ENCODE measurements at places on chromosomes 7 and 10. TPM values are rescaled to one million over a fixed set of nuclear protein-coding genes. Genes with fewer than 3 reads are reported as not detected.

- no peak for DNase-seq
These were observed 2.9 kb upstream of the MTPN start for GRCh38 chr7:135980012-135980551.

DNA sequence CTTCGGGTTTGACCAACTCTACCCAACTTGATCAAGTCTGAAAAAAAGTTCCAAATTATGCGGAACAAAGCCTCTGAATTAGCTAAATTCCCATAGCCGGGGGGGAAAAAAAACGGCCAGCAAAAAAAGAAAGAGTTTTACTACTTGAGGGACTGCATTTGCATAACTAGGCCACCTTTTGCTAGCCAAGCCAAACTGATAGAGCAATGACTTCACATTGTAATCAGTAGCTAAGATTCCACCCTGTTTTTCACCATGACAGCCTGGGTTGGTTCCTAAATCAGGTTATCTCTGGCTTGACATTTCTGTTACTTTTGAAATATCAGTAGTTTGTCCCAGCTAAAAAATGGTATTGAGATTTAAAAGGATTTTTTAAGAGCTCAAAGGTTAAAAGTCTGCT is 31.4 kb upstream of the CREB3L2 start:
- no peak for DNase-seq

DNA sequence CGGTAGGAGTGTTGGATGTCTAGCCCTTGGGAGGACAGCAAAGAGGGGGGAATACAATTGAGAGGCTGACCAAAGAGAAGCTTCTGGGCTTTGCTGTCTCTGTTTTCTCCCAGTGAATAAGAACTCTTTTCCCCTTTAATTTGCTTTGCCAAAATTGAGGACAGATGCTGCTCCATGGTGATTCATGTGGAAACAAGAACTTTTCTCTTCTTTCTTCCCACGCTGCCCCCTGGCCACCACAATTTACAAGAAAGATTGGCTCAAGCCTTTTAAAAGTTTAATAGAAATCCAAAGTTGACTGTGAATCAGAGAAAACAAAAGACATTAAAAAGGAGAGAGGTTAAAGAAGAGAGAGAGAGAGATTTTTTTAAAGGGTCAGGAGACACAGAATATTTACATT is 49.0 kb downstream of the PRR15 start:
- no peak for DNase-seq

DNA sequence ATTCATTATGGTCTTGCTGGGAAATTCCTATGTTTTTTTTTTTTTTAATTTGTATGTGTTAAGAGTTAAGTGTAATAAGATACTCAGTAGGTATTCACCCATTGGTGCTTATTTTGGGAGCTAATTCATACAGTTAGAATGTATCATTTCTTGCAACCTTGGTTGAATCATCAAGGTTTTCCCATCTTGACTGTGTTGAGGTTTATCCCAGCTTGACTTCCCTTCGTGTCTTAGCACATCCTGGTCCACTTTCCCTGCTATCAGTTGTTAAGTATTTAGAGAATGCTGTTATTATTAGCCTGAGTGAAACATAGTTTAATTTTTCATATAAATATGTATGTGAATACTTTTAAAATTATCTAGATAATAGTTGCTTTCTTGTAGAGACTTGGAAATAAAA is 20.8 kb downstream of the RALA start:
- no peak for DNase-seq

GRCh38 chr10:27622596-27622995 is 118.5 kb downstream of the RAB18 start:
- no peak for DNase-seq

DNA sequence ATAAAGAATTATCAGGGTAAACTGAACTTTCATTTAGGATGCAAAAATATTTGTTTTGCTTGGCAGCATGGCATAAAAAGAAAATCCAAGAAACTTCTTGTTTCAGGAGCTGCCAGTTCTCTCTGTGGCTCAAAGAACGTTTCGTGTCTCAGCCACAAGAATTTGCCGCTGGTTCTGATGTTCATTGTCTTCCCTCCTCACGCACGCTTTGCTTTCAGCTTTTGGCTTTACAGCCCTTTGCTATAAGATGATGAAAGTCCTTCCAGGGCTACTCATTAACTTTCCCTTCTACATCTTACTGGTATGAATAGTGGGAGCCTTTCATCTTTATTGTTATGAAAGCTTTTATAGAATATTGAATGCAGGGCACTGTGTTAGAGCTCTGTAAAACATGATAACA is 124.7 kb downstream of the BICC1 start:
- no peak for DNase-seq

GRCh38 chr10:67098461-67098860 is 172.6 kb downstream of the LRRTM3 start:
- no peak for DNase-seq

GRCh38 chr10:84599254-84599653 is 270.9 kb downstream of the CCSER2 start:
- DNase-seq = no peak

DNA sequence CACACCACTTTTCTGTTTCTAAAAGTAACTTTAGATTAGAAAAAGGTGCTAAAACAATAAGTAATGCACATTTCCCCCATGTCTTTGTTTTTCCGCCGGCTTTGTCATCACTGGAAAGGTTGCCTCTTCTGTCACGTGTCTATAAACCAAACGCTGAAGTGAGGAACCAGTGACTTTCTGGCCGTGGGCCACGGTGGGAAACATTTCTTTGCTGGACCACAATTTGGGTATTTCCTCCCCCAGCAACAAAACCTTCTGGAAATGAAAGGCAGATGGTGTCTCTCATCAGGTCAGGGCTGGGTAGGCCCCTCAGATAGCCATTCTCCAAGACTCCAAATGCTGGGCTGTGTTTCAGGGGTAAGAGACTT is 174.5 kb downstream of the SH3PXD2A start:
- DNase-seq = no peak

DNA sequence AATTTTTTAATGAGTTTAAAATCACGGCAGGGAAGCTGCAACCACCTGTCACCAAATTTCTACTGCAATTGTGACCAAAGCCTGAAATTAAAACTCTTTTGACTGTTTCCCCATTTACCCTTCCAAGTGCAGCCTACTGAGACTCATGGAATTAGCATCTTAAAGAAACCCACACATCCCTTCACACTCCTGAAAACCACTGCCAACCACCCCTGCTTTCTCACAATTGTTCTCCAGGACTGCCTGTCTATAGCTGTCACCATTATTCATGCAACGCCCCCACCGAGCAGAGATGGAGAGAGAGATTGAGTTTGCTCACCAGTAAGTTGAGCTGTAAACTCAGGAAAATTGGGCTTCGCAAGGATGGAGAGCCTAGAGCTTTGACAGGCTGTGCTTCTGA is 383.8 kb upstream of the SORCS1 start:
- no peak for DNase-seq

DNA sequence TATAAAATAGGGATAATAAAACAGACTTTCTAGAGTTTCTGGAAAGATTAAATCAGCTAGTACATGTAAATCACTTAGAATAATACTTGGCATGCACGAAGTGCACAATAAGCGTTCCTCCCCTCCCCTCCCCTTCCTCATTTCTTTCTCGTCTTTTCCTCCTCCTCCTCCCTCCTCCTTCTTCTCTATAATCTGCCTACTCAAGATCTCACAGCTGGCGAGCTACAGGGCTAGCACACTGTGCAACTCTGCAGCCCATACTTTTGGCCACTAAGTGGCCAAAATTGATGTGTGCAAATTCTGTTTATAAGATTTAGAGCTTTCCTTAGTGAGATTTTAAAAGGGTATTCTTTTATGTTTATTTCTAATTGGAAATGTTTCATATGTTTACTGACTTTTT is 565.3 kb downstream of the PHTF2 start:
- no peak for DNase-seq

DNA sequence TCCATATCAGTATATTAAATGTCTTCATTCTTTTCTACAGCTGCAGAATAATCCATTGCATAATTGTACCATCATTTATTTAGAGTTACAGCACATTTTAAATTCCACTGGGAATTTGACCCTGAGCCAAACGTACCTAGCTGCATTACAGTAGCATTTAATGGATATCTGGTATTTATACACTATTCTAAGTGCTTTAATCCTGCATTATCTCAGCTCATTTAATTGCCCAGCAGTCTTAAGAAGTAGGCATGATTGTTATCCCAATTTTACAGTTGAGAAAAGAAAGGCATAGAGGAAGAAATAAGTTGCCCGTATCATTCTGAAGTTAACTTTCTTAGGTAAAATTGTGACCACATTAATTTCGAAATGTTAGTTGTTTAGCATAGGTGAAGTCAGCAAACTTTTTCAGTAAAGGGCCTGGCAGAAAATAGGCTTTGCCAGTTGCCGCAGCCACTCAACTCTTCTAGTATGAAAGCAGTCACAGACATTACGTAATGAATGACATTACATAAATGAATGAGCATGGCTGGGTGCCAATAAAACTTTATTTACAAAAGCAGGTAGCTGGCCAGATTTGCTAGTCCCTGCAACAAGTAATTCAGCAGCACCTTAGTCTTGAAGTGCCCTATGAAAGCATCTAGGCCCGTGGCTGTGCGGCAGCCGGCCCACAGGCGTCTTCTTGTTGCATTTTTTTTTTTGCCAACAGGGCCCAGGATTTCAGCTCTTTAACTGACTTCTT is 30.0 kb downstream of the GUSB start:
- DNase-seq = no peak

DNA sequence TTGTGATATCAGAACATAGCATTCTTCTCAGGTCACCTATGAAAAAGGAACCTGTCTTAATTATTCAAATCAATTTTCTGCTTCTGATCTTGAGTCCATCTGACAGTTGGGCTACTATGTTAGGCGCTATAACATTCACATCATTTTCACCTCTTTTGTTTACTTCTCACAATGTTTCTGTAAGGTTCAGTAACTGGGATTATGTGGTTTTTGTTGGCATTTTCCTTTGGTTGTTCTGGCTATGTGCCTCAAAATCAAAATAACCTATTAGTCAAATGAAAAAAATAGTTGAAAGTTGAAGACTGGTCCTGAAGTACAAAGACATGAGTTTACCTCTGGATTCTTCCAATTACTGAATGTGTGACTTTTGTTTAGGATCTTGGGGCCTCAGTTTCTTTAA is 221.3 kb upstream of the SMIM30 start:
- no peak for DNase-seq

DNA sequence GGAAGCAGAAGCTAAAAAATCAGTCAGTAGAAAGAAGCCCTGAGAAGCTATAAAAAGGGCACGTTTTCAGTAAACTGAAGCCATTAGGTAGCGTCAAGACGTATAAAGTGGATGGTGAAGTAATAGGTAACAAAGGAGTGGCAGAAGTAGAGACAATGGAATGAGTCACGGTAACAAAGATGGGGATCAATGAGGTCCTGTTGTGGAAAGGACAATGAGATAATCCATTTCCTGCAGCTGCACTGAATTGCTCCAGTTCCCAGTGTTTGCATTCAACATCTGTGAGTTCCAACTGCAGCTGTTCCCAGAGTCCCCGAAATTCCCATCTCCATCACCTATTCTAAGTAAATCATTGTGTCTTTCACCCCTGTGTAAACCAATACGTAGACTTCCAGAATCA is 4.8 kb upstream of the HYCC1 start:
- no peak for DNase-seq

GRCh38 chr10:61098966-61099365 is 155.0 kb upstream of the RHOBTB1 start:
- DNase-seq = no peak

GRCh38 chr10:44651834-44652233 is 259.3 kb upstream of the TMEM72 start:
- DNase-seq = no peak

Gene PTF1A
- total RNA-seq = not detected

Gene AASS
- total RNA-seq = 3.5 TPM

Gene VWDE
- total RNA-seq = 0.43 TPM

Gene PON1
- total RNA-seq = not detected

Gene CUL2
- 33.7 TPM for total RNA-seq

Gene PTPN20
- total RNA-seq = 0.99 TPM

Gene STAG3
- 103 TPM for total RNA-seq

Gene STRA8
- not detected for total RNA-seq

Gene CDK13
- 47.6 TPM for total RNA-seq
